SW 1271 (cell line): ENCODE measurements at places on chromosomes 11 and 22.

DNA sequence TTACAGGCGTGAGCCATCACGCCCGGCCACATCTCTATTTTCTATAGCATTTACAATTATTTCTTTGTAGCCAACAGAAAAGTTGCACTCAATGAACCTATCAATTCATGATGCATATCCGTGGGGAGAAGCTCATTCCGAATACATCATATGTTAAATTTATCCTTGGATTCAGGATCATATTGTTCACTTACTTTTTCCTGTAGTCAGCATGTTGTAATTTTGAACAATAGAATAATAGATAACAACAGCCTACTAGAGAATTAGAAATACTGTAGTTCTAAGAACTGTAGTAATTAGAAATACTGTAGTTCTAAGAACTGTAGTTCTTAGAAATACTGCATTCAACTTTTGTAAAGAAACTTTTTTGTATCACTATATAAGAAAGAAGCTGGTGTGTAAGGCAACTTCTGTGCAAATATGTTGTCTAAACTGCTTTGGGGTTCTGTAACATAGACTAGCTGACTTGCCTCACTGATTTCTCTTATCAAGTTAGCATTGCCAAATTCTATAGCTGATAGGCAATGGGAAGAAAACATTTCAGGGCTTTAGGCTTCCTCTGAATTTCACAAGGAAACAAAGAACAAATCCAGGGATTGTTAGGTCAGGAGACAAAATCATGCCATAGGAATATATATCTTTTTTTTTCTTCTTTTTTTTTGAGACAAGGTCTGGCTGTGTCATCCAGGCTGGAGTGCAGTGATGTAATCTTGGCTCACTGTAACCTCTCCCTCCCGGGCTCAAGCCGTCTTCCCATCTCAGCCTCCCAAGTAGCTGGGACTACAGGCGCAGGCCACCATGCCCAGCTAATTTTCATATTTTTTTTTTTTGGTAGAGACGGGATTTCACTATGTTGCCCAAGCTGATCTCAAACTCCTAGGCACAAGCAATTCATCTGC is 91.9 kb downstream of the CSTPP1 start:
- DNase-seq = no peak

GRCh38 chr11:10387206-10388083 is 67.6 kb upstream of the AMPD3 start:
- DNase-seq = no peak

DNA sequence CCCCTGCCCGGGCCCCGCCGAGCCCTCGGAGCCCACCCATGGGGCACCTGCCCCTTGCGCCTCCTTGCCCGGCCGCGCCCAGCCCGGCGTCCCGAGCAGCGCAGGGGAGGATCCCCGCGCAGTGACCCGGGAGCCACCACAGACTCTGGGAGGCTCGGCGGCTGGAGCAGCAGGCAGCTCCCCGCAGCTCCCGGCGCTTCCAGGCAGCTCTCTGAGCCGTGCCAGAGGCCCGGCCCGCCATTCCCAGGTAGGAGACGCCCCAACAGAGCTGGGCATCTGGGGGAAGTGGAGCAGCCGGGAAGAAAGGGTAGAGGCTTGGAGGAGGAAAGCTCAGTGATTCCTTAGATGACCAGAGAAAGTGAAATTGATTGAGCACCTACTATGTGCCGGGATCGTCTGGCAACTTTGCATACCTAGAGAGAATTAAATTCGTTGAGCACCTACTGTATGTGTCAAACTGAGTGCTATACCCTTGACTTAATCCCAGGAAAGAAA is 670 bp downstream of the RASD2 start:
- DNase-seq = no peak

GRCh38 chr11:14318581-14318981 is 40.4 kb downstream of the RRAS2 start:
- DNase-seq = no peak

- DNase-seq = no peak
These were observed 6.5 kb upstream of the RBM14 start for GRCh38 chr11:66609721-66610617.

- no peak for DNase-seq
These were observed 425.4 kb downstream of the JRKL start for GRCh38 chr11:96815236-96815635.

DNA sequence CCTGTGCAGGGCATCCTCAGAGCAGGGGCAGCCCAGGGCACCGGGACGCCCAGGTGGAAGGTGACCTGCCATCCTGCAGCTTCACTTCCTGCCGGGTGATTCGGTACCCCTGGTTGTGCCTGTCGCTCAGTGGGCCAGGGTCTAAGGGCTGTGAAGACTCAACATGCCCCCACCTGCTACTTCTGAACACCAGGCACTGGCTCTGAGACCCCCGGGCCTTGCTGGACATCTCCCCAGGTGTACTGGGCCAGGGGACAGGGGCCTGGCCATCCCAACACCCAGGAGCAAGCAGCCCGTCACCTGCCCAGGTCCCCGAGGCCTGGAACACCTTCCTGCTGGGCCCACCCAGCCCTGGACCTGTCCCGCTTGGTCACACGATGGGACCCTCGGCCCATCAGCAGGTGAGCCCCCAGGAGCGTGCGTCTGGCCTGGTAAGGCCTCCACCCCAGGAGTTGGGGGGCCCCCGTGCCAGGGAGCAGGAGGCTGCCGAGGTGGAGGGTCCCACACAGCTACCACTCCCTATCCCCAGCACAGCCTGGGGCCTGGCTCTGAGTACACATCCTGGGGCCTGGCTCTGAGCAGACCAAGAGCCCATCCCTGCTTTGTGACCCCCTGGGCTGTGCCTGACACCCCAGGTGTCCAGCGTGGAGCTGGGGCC is 3.9 kb upstream of the MUC5B start:
- DNase-seq = no peak

GRCh38 chr11:24234822-24235508 is 261.9 kb upstream of the LUZP2 start:
- no peak for DNase-seq

DNA sequence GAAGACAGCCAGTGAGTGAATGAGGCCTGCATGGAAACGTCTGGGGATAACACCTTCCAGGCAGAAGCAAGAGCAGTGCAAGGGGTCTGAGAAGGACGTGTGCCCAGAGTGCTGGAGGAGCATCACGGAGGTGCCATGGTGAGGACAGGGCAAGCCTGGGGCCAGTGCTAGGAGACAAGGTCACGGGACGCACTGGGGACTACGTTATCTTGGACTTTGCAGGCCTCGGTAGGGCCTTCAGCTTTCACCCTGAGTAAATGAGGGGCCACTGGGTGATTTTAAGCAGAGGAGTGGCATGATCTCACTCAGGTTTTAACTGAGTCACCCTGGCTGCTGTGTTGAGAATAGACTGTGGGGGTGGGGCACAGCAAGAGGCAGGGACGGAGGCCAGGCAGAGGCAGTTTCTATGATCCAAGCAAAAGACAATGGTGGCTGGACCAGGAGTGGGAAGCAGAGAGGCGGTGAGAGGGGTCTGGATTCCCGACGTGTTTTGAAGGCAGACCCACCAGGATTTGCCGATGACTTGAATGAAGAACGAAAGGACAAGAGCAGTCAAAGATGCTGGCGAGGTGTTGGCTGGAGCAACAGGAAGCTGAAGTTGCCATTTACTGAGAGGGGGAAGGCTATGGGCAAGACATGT is 102.7 kb upstream of the PARVA start:
- DNase-seq = no peak

DNA sequence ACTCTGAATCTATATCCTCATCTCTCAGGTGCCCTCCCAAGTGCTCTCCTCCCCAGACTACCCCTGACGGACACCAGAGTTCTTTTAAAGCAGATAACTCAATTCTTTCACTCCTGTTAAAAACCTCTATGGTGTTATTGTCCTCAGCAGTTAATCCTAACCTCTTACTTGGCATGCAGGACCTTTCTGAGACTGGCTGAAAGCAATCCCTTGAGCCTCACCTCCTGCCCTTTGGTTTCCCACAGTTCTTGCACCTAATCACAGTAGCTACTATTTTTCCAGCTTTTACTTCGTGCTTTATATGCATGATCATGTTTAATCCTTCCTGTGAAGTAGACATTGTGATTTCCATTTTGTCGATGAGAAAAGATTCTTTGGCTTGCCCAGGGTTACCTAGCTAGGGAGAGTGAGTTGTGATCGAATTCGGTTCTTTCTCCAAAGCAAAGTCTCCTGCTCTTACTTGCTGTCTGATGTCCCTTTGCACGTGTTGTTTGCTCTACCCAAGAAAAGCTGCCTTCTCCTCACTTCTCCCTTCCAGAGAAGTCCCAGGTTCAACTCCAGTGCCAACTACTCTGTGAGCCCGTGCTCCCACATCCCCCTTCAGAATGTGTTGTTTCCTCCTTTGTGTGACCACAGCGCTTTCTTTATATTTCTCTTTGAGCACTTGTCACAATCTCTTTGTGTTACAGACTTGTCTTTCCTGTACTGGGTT is 2.1 kb downstream of the UBE2L3 start:
- no peak for DNase-seq

GRCh38 chr22:19098157-19098556 is 24.1 kb downstream of the DGCR2 start:
- no peak for DNase-seq

- no peak for DNase-seq
These were observed 20.2 kb downstream of the CBX7 start for GRCh38 chr22:39132281-39132680.

DNA sequence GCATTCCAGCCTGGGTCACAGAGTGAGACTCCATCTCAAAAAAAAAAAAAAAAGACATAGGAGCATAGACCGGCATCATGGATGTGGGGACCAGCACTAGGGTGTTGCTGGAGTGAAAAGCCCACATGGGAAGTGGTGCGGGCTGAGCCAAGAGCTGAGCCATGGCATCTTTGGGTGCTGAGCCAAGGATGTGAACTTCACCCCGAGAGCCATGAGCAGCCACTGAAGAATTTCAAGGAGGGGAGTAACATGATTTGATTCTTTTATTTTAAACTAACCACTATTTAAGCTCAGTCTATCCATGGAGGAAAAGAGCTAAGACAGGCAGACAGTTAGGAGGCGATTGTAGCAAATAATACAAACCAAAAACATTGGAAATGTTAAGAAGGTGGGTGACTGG is 57.4 kb downstream of the AHNAK start:
- DNase-seq = no peak

- DNase-seq = no peak
These were observed 37.5 kb upstream of the STK33 start for GRCh38 chr11:8631395-8632118.

- DNase-seq = no peak
These were observed 30.5 kb upstream of the GNB1L start for GRCh38 chr22:19884954-19885751.

DNA sequence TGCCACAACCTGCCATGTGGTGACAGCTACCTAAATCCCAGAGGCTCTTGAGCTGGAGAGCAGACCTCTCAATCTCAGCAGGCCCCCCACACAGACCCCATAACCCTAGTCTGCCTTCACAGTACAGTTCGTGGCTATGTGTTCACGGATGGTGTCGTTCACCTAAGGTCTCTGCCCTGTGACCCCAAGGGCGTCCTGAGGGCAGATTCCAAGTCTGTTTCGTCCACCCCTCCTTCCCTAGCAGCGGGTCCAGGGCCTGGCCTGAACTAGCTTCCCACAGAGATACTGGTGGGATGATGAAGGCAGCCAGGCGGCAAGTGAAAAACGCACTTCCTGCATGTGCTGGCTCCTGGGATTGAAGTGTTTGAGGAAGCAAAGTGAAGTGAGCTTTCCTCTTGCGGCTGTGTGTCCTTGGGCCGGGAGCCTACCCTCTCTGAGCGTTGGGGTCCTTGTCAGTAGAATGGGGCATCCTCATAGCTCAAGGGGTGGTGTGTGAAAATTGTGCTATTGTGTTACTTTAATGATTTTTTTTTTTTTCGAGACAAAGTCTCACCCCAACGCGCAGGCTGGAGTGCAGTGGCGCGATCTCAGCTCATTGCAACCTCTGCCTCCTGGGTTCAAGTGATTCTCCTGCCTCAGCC is 70.1 kb downstream of the LRP5 start:
- DNase-seq = no peak

DNA sequence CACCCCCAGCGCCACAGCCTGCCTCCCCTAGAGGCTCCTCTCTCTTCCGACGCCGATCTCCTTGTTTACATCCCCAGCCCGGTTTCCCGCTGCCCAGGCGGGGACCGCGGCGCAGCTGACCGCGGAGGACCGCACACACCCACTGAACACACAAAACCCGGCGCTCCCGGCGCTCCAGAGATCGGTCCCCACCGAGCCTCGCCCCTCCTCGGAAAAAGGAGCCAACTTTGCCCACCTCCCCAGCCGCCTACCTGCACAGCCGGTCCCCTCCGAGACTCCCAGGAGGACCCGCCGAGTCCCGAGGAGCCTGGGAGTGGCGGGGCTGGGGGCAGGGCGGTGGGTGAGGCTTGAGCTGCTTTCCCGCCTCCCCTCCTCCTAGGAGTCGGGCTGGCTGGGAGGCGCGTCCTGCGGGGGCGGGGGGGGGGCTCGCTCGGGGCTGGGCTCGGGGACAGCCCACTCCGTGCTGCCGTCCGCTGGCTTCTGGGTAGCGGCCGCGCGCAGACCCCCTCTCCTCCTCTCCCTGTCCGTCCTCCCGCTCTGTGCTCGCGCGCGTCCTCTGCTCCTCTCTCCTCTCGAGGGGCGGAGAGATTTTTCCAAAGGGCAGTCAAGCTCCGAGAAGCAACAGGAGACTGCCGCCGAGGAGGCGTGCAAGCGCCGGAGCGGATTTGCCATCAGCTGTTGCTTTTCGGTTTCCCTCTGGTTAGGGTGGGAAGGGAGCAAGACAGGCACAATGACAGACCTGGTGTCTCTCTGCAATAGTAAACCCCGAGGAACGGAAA is at the start of gene FXYD6:
FXYD6 (minus strand) TSS at position 318 of the 779 bp plus-strand sequence. CDS start 33,882 bp downstream, outside the sequence.
- DNase-seq = no peak

DNA sequence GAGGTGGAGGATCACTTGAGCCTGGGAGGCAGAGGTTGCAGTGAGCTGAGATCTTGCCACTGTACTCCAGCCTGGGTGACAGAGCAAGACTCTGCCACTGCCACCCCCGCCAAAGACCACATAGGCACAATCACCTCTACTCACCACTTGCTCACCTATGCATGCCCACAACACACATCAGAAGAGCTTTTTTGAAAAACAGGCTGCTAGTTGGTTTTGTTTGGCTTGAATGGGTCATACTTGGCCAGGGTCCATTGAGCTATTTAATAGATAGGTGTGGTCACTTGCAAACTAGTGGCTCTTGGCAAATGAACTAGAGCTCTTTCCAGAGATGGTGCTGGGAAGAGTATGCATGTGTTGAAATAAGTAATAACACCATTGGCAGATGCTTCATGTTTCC is 80.1 kb downstream of the EMSY start:
- no peak for DNase-seq

DNA sequence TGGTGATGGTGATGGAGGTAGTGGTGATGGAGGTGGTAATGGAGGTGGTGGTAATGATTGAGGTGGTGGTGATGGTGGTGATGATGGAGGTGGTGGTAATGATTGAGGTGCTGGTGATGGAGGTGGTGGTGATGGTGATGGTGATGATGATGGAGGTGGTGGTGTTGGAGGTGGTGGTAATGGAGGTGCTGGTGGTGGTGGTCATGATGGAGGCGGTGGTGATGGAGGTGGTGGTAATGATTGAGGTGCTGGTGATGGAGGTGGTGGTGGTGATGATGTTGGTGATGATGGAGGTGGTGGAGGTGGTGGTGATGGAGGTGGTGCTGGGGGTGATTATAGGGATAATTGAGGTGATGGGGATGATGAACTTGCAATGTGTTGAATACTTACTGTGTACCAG is 79.9 kb downstream of the MPPED1 start:
- no peak for DNase-seq

GRCh38 chr11:20154381-20154780 is 5.9 kb downstream of the DBX1 start:
- DNase-seq = no peak

GRCh38 chr11:75891947-75892739 is 77.1 kb downstream of the UVRAG start:
- no peak for DNase-seq
